ENCODE measurements at places on chromosomes 6 and 20.

GRCh38 chr6:7624796-7625710 lies 35.1 kb downstream of the SNRNP48 start:
- no peak for DNase-seq

- no peak for DNase-seq
These were observed 9.4 kb upstream of the ARFGEF2 start for GRCh38 chr20:48912065-48912464.

DNA sequence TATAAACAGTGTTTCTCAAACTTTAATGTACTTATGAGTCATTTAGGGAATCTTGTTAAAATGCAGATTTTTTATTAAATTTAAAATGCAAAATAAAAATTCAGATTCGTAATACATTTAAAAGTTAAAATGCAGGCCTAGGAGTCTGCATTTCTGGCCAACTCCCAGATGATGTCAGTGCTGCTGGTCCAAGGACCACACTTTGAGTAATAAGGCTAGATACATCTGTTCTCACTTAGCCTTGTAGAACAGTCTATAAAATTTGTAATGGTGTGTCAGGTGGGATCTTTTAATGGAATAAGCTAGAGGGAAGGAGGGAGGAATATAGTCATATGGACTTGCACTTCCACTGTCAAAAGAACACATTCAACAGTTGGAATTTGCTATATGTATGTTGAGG lies 295.6 kb upstream of the BMP2 start:
- no peak for DNase-seq

DNA sequence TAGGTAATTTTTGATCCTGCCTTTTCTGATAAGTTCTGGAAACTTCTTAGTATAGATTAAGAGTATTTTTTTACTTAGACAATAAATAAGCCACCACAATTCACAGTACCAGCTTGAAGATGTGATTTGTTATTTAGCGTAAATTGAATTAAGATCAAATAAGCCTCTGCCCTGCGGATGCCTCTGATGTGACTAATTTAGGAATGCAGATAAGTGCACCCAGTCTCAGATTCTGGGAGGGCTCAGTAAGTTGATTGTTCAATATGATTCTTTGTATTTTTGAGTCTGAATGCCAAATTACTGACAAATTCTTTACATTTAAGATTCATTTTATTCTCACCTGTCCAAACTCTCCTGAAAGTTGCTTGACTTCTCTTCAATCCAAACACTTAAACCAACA lies 147.5 kb downstream of the THBS2 start:
- DNase-seq, result peak; percentile 72

- no peak for DNase-seq
These were observed 25.8 kb downstream of the ESF1 start for GRCh38 chr20:13758884-13759283.

GRCh38 chr20:58544891-58545290 lies 29.7 kb upstream of the APCDD1L start:
- no peak for DNase-seq

DNA sequence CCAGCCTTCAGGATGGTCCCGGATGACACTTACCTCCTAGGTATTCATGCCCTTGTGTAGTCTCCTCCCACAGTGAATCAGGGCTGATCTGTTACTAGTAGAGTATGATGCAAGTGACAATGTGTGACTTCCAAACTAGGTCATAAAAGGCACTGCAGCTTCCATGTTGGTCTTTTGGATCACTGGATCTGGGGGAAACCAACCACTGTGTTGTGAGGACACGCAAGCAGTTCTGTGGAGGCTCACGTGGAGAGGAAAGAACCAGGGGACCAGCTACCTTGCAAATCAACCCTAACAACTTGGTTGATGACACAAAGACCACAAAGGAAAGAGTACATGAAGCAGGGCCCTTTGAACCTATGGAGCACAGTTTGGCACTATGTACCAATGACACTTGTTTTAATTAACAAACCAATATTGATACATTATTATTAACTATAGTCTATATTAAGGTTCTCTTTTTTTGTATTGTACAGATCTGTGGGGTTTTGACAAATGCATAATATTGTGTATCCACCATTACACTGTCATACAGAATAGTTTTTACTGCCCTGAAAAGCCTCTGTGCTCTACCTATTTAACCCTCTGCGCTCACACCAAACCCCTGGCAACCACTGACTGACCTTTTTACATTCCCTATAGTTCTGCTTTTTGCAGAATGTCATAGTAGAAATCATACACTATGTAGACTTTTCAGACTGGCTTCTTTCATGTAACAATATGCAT lies 16.3 kb upstream of the SDCBP2 start:
- DNase-seq, result no peak

DNA sequence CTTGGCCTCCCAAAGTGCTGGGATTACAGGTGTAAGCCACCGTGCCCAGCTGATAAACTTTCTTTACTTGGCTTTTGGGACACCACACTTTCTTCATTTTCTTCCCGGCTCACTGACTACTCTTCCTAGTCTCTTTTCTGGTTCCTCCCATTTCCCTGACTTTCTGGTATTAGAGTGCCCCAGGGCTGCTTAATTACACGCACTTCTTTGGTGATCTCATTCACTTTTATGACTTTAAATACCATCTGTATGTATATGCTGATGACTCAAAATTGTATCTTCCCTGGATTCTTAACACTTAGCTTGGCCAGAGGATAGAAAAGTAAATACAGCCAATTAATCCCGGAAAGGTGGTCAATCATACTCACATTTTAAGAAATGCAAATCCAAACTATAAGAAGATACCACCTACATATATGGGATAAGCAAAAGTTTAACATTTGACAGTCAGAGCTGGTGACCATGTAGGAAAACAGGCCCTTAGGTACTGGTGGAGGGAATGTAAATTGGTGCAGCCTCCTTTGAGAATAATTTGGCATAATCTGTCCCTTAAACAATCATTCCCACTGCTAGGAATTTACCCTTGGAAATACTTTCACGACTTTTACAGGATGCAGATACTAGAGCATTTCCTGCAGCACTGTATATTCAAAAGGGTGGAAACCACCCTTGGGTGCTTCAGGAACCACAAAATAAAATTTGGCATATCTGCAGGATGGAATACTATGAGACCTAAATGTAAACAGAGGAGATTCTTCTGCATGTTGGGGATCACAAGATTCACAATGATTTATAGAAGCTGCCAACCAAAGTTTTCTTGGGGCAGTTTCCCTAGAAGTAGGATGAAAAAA lies 9.4 kb upstream of the NANP start:
- no peak for DNase-seq

- peak; percentile 81 for DNase-seq
These were observed 86.9 kb downstream of the TBC1D32 start for GRCh38 chr6:121247386-121247785.
